ENCODE measurements at places on chromosomes 1 and 21.
A peak's percentile ranks its signal among the peaks of the same experiment; 100 is the strongest.

GRCh38 chr1:240401731-240402130 lies 210.2 kb downstream of the GREM2 start:
- no peak for DNase-seq

DNA sequence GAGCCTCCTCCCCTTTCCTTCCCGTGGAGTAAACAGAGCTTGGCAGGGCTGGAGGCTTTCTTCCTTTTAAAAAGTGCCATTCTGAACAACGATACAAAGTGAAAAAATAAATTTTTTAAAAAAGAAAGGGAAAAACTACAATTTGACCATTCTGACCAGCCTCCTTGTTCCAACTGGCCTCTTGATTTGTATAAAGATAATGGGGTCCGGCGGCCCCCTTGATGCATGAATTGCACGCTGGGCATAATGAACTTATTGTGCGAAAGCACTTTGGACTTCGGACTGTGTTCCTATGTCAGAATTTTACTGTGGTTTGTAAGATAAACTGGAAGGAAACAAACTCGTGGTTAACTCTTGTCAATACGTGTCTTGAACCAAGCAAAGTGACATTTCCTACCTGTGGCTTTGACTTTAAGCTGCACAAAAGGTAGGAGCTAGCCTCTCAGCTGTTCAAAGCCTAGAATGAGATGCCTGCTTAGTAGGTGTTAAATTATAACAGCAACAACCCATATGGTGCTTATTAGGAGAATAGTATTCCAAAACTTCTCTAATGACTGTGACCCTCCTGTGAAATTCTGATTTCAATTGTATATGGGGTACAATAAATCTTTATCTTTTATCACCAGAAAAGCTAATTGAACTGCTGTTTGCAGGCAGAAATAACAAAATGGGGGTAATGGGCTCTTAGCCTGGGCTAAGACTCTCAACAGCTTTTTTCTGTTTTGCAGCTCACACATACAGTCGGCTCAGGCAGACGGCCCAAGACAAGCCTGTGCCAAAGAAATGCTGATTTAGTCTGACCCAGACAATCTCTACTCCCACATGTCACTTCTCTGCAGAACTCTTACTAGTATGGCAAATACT lies 9.3 kb downstream of the IRF2BP2 start:
- no peak for DNase-seq

GRCh38 chr21:36461277-36461917 lies 18.5 kb downstream of the CLDN14 start:
- no peak for DNase-seq

- no peak for DNase-seq
These were observed 30.0 kb downstream of the SOX13 start for GRCh38 chr1:204102739-204103430.

GRCh38 chr1:186829686-186830587 lies 1.2 kb downstream of the PLA2G4A start:
- no peak for DNase-seq

GRCh38 chr1:201399352-201400126 lies 415 bp upstream of the LAD1 start:
- DNase-seq: peak; percentile 49
